ENCODE measurements at places on chromosomes 4 and X. TPM values are rescaled to one million over a fixed set of nuclear protein-coding genes. Genes with fewer than 3 reads are reported as not detected.

P2RY8 gene
- 2.9 TPM for total RNA-seq

ASB12 gene
- 5.5 TPM for total RNA-seq

STAP1 gene
- 0.35 TPM for total RNA-seq

PARM1 gene
- 34.2 TPM for total RNA-seq

USP53 gene
- 29.7 TPM for total RNA-seq

PNMA3 gene
- 12.5 TPM for total RNA-seq

ATRX gene
- total RNA-seq = 108 TPM

POU3F4 gene
- total RNA-seq = 2.0 TPM

PORCN gene
- total RNA-seq = 7.4 TPM
